ENCODE measurements at places on chromosomes 7 and 10. TPM values are rescaled to one million over a fixed set of nuclear protein-coding genes. Genes with fewer than 3 reads are reported as not detected.

GRCh38 chr7:24965831-24966708 is 13.9 kb downstream of the OSBPL3 start:
- DNase-seq = no peak

DNA sequence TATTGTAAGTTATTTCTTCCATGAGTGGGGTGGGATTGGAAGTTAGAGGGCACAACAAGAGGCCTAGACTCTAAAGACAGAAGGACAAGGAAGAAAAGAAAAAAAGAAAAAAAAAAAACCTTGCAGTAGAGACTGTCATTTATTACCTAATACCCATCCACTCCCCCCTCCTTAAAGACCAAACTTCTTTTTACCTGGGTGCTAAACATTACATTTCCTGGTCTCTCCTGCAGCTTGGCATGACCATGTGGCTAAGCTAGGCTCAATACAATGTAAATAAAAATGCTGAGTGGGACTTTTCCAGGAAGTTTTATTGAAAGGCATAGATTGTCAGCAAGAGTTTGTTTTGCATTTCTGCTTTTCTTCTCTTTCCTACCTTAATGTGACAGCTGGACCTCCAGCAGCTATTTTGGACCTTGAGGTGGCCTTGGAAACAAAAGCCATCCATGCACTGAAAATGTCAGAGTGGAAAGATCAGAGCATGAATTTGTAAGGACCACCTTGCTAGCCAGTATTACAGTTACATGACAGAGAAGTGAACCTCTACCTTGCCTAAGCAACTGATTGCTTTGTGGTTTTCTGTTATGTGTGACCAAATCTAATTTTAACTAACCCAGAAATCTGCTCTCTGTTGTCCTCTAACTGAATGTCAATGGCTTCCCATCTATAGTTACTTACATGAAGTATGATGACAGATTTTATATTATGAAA is 81.3 kb upstream of the SFMBT2 start:
- no peak for DNase-seq

DNA sequence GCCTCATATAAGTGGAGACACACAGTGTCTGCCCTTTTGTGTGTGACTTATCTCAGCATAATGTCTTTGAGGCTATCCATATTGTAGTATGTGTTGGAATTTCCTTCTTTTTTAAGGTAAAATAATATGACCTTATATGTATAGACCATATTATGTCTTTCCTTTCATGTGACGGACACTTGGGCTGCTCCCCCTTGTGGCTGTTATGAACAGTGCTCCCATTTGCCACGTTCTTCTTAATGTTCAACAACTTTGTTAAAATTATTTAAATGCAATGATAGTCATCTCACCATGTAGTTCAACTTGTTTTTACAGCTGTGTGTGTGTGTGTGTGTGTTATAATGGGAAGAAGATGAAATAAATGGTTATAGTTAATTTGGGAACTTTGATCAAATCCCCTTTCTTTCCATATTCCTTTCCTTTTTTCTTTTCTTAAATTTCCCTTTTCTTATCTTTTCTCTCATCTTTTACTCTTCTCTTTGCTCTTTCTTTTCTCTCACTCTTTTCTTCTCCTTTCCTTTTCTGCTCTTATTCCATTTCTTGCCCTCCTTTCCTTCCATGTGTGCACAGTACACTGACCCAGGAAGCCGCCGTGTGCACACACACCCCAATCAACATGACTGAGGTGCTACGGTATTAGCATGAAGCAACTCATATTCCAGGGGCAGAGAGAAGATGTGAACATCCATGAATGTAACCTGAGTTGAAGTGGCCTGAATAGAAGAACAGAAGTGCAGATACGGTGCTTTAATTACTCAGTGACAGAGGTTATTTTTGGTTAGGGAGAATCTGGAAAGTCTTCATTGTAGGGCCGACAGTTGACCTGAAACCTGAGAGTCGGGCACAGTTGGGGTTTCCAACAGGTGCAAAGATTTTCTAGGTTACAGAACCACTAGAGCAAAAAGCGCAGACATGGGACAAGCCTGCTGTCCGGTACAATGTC is 596.6 kb downstream of the SDK1 start:
- DNase-seq = no peak

DNA sequence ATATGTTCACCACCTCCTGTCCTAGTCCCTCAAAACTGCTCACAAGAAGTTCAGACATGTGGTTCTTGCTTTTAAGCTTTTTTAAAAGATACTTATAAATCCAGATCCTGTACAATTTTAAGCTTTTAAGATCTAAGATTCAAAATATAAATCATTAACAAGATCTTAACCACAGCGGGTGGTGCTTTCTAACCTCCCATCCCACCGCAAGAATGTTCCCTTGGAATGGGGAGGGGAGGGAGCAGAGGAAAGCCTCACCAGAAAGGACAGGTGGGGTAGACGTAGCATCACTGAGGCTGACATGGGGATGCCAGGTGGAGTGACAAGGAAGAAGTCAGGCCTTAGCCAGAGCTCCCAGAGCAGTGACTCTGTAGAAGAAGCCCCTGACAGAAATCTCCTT is 133.5 kb downstream of the C1GALT1 start:
- no peak for DNase-seq

GRCh38 chr7:143507534-143508055 is 29.9 kb downstream of the TAS2R41 start:
- no peak for DNase-seq

DNA sequence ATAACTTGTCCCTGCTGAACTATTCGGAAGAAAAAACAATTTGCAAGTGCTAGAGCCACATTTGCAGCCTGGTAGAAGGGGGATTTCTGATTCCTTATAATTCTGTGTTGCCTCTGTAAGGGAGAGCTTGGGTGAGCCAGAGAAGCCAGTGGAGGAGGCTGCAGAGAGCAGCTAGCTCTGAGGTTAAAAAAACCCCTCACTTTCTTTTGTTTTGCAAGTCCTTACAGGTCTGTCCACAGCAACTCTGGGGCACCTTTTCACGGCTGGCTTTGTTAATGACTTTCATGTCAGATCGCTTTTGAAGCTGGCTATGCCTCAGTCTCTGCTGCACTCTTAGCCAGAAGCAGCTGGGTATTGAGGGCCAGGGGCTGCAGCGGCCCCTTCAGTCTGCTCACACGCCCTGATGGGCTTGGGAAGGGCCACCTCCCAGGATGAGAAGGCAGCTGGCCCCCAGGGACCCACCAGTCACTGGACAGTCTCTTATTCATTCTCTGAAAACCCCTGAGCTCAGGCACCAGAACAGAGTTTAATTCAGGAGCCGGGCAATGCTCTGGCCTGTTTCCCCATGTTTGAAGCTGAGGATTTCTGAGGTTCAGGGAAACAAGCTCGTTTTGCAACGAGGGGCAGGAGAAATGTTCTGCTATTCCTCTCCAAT is 30.9 kb downstream of the TRIM8 start:
- DNase-seq = no peak

- DNase-seq = no peak
Observed at GRCh38 chr7:128831994-128832879, 2.0 kb downstream of the FLNC start.

- DNase-seq = no peak
Observed at GRCh38 chr10:33382216-33382600, 47.7 kb upstream of the NRP1 start.

- DNase-seq = no peak
Observed at GRCh38 chr10:30056767-30057355, 2.5 kb downstream of the JCAD start.

GRCh38 chr10:32376771-32377170 is 29.8 kb upstream of the EPC1 start:
- DNase-seq = no peak

- DNase-seq = no peak
Observed at GRCh38 chr7:604001-604883, 84.6 kb upstream of the PDGFA start.

DNA sequence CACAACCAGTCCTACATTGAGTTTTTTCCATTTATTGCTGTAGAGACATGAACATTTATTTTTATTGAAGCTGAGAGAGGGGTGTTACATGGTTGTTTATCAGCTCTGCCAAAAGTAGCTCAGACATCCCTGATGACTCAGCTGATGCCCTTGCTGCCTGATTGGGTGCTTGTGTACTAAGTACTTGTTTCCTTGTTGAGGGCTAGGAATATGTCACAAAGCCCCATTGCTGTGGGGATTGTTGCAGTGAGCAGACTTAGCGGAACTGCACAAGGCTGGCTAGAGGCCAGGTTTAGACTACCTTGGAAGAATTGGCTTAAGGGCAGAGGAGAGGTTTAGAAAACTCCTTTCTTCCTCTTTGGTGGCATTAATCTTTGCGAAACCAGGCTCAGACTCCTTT is 110.6 kb downstream of the AUTS2 start:
- no peak for DNase-seq

DNA sequence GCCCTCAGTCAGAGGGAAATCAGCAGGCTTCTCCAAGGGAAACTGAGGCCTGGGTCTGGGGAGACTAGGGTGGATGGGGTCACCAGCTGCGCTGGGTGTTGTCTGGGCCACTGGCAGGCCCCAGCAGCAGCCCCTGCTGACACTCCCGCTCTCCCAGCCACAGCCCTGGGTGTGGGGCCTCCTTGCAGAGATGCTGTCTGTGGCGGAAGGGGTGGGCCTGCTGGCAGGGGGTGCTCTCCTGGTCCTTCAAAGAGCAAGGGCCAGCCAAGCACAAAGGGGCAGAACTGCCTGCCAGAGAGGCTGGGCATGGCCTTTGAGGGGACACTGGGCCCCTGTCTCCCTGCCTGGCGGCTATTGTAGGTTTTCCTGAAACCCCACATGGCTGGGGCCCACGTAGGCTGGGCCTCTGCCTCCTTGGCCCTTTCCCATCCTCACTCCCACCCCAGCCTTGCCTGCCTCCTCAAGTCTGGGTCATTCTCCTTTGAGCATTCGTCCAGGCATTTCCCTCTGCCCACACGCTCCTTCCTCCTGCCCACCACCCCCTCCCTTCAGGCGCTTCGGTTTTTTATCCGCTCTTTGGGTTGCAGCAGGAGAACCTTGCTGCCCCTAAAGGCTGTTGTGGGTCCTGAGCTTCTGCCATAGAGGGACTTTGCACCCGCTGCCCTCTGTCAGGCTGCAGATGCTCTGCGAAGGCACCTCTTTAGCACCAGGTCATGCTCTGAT is 9.1 kb downstream of the COL13A1 start:
- no peak for DNase-seq

DNA sequence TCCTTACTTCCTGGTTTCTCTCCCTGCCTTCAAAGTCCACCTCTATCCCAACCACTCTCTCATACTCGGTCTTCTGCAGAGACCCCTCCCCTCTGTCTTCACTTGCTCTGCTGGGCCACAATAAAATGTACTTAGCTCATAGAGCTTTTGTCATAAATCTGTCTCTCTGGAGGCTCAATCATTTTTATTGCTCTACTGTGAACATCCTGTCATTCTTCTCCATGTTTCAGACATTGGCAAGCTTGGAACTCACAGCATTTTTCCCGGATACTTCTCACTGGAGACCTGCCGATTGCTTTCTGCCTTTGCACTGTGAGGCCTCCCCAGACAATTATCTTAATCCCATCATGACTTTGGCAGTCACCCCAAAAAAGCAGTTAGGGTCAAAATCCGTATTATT is 192.3 kb upstream of the ZMIZ1 start:
- DNase-seq = no peak

GRCh38 chr10:96306516-96306915 is 2.3 kb downstream of the DNTT start:
- DNase-seq = no peak

GRCh38 chr10:45566415-45566814 is 106.2 kb downstream of the ZFAND4 start:
- DNase-seq = no peak

DNA sequence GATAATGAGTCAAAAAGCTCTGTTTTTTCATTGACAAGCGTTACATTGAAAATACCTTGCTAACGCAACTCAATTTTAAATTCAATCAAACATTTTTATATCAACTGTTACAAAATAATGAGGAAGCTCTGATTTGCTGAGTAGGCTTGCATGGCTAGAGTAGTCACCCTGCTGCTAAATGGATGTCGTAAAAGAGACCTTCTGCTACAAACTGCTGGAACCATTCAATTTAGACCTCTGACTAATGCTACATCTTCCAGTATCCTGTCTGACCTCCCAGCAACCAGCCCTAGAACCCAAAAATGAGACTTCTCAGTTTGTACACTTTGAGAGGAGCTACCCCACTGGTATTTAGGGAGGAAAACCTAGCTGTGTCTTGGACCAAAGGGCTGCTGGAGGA is 84.0 kb upstream of the ELMO1 start:
- no peak for DNase-seq

DNA sequence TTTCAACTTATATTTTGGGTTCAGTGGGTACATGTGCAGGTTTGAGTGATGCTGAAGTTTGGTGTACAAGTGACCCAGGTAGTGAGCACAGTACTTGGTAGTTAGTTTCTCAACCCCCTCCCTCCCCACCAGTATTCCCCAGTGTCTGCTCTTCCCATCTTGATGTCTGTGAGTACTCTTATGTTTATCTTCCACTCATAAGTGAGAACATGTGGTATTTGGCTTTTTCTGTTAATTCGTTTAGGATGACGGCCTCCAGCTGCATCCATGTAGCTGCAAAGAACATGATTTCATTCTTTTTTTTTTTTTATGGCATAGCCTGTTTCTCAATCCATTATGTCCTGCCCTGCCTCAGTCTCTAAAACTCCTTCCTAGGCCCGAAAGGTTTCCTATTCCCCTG is 222.1 kb downstream of the WDR37 start:
- DNase-seq = no peak

- DNase-seq = peak; percentile 25
Observed at GRCh38 chr10:57657164-57657765, 610.4 kb downstream of the IPMK start.

DNA sequence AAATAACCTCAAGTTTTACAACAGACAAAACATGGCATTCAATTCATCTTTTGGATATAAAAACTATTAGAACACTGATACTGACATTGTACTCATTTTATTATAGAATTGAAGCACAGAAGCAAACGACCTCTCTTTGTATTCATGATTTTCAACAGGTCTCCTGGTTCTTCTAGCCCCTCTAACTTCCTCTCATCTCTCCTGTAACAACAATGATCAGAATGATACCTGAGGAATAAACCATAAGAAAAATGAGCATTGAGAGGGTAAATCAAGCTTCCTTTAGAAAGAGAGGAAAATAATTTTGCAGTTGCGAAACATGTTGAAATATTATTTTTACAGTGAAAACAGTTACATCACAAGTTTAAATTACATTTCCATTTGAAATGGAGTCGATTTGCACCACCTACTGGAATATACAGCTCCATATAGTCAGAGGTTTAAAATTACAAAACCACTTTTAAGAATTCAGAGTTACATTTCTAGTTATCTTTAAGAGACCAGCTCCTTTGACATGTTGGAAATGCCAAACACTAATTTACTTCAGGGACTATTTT is 17.5 kb upstream of the TEX36 start:
- DNase-seq = no peak

GRCh38 chr7:116227678-116228239 is 17.4 kb downstream of the TES start:
- DNase-seq = no peak

GRCh38 chr7:80583901-80584300 is 54.5 kb upstream of the CD36 start:
- no peak for DNase-seq

GRCh38 chr7:152860310-152860709 is 100.8 kb downstream of the ACTR3B start:
- peak; percentile 31 for DNase-seq

Gene ERVW-1
- 0.74 TPM for polyA plus RNA-seq

Gene GHITM
- polyA plus RNA-seq = 186 TPM

Gene CYP3A7
- 1.1 TPM for polyA plus RNA-seq

Gene PTPN20
- polyA plus RNA-seq = 3.4 TPM

Gene PNLIP
- not detected for polyA plus RNA-seq

Gene ATG9B
- polyA plus RNA-seq = 0.99 TPM

Gene TRIM50
- 0.15 TPM for polyA plus RNA-seq

Gene TPK1
- polyA plus RNA-seq = 10.9 TPM

Gene CPVL
- polyA plus RNA-seq = 70.7 TPM

Gene AKR1E2
- 11.3 TPM for polyA plus RNA-seq

Gene NUTM2B
- 3.1 TPM for polyA plus RNA-seq

Gene MYH16
- polyA plus RNA-seq = 0.21 TPM

Gene TMEM236
- polyA plus RNA-seq = 0.19 TPM

Gene PAX4
- not detected for polyA plus RNA-seq
